ENCODE measurements at places on chromosomes 1 and 21.
A peak's percentile ranks its signal among the peaks of the same experiment; 100 is the strongest.

DNA sequence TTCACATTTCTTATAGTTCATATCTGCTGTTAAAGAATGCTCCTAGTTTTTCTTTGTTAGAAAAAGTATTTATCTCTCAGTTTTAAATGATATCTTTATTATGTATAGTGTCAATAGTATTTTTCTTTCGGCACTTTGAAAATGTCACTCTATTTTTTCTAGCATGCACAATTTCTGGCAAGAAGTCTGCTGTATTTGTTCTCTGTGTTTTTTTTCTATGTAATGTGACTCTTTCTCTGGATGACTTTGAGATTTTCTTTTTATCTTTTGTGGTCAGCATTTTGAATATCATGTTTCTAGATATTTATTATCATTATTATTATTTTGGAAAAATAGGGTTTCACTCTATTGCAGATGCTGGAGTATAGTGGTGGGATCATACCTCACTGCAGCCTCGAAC is 285.2 kb downstream of the PTGER3 start:
- DNase-seq, result no peak

- no peak for DNase-seq
These were observed 121.2 kb downstream of the LTN1 start for GRCh38 chr21:28871388-28872010.

- DNase-seq, result peak; percentile 98
These were observed 25.3 kb upstream of the PEF1 start for GRCh38 chr1:31669786-31670592.

DNA sequence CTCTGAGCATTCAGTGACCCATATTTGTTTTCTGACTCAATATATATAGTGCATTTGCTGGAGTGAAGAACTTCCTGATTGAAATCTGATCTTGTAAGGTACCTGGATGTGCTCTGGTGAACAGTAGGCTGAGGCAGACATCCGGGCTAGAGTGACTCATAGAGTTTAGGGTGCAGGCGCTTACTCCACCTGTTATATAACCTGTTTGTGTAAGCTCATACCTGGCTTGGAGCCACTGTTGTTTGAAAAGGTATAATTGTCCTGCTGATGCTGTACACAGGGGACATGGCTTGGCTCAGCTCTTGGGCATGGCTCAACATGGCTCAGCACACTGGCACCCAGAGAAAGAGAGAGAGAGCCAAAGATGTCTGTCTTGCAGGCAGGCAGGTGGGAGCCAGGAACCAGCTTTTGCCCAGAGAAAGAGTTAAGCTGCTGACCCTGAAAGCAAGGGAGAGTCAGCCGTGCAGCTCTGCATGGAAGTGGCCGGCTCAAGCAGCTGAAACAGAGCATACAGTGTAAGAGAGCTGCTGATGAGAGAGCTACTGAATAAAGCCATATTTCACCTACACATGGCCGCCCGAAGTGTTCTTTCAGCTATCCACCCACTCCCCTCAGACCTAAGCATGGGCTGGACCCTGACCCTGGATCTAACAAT is 43.2 kb downstream of the GJA5 start:
- DNase-seq, result peak; percentile 99

GRCh38 chr1:207186503-207186902 is 82.5 kb downstream of the C4BPA start:
- DNase-seq, result no peak

- DNase-seq, result no peak
These were observed 486.1 kb upstream of the LRRC7 start for GRCh38 chr1:69081668-69082067.

DNA sequence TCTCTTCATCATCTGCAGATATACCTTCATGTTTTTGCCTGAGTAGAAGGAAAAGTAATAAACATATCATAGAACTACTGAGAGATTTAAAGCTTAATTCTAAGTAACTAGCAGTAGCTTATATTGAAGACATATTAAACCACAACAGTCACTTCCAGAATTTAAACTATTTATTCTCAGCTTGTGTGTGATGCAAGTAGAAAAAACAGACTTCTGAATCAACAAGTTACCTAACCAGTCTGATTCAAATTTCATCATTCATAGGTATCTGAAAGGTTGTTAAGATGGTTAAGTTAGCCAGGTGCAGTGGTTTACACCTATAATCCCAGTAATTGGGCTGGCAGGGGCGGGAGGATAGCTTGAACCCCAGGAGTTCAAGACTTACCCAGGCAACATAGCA is 41.9 kb downstream of the SPAG17 start:
- no peak for DNase-seq
